ENCODE measurements at places on chromosomes 7 and 10.

- DNase-seq = no peak
Observed at GRCh38 chr10:4434105-4434504, 391.9 kb upstream of the AKR1E2 start.

DNA sequence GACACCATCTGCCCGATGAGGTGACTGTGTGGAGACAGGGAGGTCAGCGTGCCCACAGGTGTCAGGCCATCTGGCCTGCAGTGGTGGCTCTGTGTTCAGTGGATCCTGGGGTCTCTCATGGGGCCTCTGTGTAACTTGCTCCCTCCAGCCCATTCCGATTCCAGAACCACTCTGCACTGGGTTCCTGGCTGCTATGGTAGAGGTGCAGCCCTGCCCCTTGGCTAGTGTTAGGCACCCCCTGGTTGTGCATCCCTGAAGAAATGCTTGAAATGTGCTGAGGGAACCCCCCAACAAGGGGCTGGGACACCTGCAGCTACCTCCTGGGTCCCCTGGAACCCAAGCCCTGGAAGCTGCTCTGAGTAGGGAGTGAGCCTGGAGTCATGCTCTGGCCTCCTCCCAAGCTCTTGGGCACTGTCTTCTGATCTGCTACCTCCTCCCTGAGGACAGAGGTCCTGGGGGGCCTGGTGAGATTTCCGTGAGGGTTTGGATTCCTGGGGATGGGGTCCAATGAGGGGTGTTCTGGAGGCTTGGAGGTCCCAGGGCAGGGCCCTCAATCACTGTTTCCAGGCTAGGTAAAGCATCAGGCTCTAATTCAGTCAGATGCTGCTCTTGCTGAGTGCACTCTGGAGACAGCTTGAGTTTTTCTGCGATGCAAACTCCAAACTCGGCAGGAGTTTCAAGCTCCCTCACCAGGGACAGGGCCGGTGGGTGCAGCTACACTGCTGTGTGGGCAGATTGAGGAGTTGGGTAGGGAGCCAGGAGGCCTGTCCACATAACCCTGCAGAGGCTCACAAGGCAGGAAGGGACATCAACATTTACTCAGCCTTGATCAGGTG is 27.7 kb downstream of the RAMP3 start:
- DNase-seq = no peak

DNA sequence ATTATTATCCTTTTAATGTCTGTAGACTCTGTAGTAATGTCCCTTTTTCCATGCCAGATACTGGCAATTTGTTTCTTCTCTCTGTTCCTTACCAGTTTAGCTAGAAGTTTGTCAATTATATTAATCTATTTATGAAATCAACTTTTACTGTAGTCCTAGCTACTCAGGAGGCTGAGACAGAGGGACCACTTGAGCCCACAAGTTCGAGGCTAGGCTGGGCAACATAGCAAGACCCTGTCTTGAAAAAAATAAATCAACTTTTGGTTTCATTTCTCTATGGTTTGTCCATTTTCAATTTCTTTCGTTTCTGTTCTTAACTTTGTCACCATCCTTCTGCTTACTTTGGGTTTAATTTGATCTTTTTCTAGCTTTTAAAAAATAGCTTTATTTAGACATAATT is 42.5 kb upstream of the PLA2G12B start:
- no peak for DNase-seq

GRCh38 chr7:157495177-157495553 is 158.4 kb downstream of the DNAJB6 start:
- DNase-seq = no peak

DNA sequence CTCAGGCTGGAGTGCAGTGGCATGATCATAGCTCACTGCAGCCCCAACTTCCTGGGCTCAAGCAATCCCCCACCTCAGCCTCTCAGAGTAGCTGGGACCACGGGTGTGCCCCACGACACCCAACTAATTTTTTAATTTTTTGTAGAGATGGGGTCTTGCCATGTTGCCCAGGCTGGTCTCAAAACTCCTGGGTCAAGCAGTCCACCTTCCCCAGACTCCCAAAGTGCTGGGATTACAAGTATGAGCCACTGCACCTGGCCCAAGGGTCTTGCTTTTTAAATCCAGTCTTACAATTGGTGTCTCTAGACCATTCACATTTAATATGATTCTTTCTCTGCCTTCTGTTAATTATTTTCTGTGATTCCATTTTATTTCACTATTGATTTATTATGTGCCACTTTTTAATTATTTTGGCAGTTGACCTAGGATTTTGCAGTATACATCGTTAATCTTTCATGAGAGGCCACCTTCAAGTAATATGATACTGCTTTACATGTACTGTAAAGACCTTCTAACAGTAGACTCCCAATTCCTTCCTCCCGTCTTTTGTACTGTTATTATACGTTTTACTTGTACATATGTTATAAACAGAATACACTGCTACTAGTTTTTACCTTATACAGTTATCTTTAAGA is 18.7 kb downstream of the MMP21 start:
- no peak for DNase-seq

DNA sequence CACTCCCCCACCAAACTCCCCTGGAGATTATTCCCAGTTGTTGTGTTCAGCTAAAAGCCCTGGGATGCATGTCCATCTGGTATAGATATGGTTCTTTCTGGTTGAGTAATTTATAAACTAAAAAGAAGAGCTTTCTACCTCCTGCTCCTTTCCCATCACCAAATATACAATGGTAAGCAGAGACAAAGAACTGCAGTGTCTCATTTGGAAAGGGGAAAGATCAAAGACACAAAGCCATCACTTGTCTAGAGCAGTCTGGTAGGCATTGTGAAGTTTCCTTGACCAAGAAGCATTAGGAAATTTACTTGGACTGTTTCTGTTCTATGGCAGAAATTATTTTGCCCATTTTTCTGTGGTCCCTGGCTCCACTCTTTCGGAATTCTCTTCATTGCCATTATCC is 24.9 kb upstream of the PANK1 start:
- DNase-seq = no peak

- DNase-seq = peak; percentile 39
Observed at GRCh38 chr7:23597094-23598091, at the start of gene CCDC126. Gene CCDC126, plus strand, starts transcription at chr7:23597382. Its CDS starts 13,934 bp downstream, at chr7:23611316.

DNA sequence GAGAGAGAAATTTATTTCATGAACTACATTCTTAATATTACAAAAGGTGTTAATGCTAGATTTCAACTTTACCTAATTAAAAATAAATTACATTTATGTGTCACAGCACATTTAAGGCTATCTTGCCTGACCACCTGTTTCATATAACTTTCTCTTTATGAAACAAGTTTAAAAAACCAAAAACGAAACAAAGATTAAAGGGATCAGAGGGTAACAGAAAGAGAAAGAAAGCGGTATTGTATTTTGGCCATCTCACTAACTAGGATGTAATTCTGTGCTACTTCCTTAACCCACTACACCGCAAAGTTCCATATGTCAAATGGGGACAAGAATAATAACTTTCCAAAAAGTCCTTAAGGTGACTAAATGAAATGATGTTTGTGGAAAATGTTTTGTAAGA is 6.3 kb upstream of the RHOBTB1 start:
- no peak for DNase-seq

- DNase-seq = no peak
Observed at GRCh38 chr10:80523773-80524172, 13.9 kb upstream of the SH2D4B start.

- no peak for DNase-seq
Observed at GRCh38 chr10:58512491-58513187, at the start of gene BICC1. Gene BICC1, plus strand, starts transcription at chr10:58512872. Its CDS starts 272 bp downstream, at chr10:58513144.

- no peak for DNase-seq
Observed at GRCh38 chr7:83105948-83106347, 56.7 kb downstream of the PCLO start.

DNA sequence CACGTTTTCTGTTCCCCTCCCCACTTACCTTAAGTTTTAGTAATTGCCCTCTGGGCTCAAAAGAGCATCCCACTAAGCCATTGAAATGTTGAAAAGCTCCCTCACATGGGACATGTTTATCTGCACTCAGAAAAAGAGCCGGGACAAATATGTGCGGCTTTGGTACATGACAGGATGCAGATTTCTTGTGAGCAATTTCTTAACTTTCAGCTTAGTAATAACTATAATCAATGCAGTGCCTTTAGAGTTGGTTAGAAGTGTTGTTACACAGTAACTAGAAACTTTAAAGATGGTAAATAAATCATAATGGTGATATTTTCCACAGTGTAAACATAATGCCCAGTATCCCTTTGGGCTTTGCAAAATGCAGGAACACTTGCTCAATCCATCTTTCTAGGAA is 89.2 kb downstream of the ZNF365 start:
- DNase-seq = no peak

DNA sequence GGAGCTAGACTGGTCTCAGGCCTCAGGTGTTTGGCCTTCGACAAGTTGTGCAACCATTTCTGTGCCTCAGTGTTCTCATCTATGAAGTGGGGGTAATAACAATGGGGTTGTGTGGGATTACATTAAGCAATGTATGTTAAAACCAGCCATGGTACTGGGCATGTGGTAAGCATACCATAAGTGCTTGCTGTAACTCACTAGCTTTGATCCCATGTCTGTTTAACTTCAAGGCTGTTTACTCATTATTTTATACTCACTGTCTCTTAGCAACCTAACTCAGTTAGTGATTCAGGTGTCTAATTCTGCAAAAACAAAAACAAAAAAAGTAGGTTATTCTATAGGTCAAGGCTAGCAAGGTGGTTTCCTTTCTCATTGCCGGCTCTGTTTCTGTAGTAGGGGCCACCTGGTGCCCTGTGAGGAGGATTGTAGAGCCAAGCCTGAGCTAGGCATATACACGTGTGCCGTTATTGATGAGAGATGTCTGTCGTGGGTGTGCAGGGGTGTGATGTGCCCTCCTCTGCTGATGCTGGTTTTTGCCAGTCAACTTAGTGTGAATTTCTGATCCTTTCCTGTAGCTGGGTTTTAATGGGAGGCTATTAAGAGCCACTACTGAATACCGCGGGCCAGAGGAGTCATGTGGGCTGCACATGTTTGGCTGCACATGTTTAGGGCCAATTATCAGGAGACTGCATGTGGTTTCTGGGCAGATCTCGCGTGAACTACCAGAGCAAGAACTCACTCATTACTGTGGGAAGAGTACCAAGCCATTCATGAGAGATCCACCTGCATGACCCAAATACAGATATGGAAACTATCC is 56.2 kb downstream of the EEPD1 start:
- no peak for DNase-seq

- DNase-seq = no peak
Observed at GRCh38 chr10:21487416-21488180, 37.9 kb downstream of the SKIDA1 start.

DNA sequence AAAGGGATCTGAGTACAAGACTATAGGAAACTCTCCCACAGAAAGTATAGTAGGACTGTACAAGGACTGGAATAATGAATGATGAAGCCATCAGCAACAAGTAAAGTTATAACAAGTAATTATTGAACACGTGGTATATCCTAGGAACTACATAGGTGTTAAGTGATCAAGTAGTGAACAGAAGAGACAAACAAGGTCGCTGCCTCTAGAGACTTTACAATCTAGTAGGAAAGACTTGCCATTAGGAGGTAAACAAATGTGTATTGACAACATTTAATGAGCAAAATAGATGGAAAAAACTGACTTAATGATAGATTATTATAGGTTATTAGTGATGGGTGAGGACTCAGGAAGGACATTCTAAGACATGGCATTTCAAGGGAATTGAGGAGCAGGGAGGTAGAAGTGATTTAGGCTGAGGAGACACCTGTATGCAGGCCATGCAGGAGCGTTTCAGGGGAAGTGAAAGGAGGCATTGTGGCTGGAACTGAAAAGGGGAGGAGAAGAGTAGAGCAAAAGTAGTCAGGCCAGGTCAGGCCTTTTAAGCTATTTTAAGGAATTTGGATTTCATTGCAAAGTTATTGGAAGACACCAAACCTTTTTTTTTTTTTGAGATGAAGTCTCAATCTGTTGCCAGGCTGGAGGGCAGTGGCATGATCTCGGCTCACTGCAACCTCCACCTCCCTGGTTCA is 8.5 kb upstream of the GLCCI1 start:
- DNase-seq = no peak

GRCh38 chr7:3109311-3109915 is 65.7 kb upstream of the CARD11 start:
- DNase-seq = no peak

DNA sequence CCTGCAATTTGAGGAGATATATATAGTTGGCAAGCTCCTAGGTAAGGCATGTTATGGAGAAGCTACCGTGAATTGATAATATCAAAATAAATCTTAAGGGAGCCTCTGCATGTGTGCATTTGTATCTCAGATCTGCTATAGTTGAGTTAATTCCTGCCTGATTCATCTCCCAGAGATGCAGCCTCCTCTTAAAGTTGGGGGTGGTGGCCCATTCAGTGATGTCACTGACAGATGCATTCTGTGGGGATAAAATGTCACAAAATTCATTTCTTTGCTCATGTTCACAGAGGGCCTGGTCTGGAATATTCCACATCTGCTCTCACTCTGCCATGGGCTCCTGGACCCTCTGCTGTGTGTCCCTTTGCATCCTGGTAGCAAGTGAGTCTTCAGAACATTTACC is 185.8 kb upstream of the PRSS1 start:
- no peak for DNase-seq

- no peak for DNase-seq
Observed at GRCh38 chr7:159068893-159069448, 75.7 kb downstream of the VIPR2 start.

DNA sequence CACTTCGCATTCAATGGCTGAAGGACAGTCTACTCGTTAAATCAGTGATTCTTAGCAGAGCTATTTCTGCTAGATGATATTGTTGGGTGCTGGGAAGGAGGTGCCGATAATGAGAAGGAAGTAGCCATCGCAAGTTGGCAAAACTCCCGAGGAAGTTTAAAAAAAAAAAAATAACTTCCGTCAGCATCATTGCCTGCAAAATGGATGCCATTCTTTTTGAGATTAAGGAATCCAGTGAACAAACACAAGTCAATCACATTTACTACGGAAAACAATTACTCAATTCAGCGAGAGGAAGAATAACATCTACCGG is 74.4 kb upstream of the SFMBT2 start:
- DNase-seq = no peak

- DNase-seq = no peak
Observed at GRCh38 chr10:36280890-36281499, 638.9 kb upstream of the FZD8 start.

- DNase-seq = no peak
Observed at GRCh38 chr7:118615-119391, 73.6 kb upstream of the FAM20C start.

DNA sequence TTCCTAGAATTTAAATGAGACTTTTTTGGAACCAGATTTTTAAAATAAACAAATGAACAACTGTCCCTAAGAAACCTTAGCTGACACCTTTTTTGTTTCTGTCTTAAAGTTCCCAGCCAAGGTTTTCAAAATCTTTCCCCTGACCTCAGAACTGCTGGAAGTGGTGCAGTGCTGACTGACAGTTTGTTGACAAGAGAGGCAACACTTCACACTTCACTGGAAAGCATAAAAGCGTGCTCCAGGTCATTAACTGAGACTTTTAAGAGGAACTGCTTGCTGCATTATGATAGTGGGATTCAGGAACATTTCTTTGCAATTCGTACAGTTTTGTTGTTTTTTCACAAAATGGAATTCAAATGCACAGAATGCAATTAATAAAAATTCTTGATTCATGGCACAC is 36.2 kb downstream of the SYPL1 start:
- no peak for DNase-seq

All from stimulated activated CD4-positive, alpha-beta T cell treated with anti-CD3 and anti-CD28 coated beads, Interleukin-1b, Interleukin-23, amount 100 ng/mL, for 1 hour (primary cell).